ENCODE measurements at places on chromosomes 12 and 14.

DNA sequence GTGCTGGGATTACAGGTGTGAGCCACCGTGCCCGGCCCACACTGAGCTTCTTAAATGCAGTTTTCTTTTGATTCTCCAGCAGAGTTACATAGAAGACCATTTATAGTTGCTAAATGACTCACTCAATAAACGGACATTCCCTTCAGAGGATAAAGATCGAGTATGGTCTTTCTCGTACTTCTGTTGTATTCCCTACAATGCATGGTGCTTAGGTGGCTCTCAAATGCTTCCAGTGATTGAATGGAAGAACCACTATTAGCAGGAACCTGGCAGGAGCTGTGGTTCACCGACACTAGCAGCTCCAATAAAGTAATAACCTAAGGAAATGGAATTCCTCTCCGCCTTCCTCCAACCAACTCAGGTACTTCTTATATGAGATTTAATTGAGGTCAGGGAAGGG, 3.9 kb upstream of the GPRC5A start:
- DNase-seq: no peak

GRCh38 chr14:49581209-49582112, 4.7 kb downstream of the RPS29 start:
- no peak for DNase-seq

DNA sequence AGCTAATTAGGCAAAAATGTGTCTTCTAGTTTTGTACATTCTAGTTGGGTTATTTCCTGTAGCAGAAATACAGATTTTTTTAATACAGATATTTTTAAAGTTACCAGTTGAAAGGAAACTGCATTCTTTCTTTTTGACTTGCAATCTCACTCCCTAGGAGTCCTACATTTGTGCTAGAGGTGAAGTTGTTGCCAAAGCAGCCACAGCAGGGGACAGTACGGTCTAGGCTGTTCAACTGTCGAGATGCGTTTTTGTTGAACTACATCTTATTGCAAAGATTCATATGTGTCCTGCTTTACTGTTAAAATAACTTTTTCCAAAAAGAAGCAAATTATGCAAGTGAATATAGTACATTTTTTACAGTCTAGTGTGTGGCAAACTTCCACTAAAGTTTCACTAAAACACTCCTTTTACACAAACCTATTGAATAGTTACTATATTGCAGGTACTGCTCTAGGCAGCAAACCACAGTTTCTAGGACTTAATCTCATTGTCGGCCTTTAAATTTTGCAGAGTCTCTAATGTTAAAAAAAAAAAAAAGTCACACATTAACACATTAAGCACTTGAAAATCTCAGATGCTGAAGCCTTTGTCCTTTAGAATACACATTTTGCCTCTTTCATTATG, 30.2 kb upstream of the SRGAP1 start:
- DNase-seq: no peak

- DNase-seq: no peak
Measured at GRCh38 chr12:128339631-128340030, 72.7 kb downstream of the TMEM132C start.

DNA sequence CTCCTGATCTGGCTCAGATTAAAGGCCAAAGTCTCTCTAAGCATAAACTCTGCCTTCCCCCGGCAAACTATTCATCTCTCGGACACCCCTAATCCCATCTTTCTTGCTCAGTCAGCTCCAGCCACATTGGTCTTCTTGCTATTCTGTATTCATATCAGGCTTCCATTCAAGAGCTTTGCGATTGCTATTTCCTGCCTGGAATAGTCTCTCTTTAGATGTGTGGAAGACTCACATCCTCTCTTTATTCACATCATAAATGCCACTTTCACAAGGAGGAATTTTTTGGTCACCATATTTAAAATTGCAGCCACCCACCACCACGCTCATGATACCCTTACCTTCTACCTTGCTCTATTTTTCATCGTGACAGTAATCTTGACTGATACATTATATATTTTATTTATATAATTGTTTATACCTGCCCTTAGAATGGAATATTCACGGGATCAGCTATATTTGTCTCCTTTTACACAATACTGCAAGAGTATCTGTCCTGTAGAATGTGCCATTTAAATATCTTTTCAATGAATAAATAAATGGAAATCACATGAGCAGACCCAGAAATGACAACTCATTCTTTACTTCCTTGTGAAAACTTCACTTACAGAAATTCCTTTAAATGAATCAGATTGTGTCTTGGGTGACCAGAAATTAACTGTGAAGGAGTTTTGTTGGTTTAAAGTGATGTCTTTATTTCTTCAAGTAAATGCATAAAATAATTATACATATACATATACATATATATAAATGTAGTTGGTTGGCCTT, 780.6 kb upstream of the FLRT2 start:
- no peak for DNase-seq

DNA sequence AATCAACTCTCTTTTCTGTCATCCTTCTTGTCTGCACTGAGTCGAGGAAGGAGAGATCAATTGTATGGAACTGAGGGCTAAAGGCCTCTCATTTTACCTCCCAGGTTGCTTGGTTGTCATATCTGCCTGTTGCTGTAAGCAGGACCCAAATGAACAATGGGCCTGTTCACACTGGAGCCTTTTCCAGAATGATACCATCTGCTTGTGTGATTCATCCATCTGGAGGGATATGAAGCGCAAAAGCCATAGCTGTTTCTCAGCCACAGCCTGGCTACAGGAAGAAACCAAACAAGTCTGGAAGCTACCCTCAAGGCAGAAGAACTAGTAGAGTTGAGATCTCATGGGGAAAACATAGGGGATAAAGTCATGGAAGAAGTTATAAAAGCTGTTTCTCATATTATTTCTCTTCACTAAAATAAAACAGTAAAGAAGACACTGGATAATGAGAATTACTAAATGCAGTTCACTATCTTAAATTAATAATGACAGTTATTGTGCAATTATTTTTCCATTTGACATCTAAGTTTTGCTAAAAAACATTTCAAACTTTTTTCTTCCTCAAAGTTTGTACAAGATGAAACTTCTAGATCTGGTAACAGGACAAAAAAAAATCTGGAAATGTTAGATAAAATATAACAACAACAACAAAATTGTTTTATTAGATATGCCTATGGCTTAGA, 106.3 kb downstream of the SPTSSA start:
- DNase-seq: no peak

- DNase-seq: peak; percentile 83
Measured at GRCh38 chr14:89625244-89625713, 208.2 kb upstream of the FOXN3 start.

GRCh38 chr14:54102530-54102929, 145.9 kb upstream of the BMP4 start:
- no peak for DNase-seq

DNA sequence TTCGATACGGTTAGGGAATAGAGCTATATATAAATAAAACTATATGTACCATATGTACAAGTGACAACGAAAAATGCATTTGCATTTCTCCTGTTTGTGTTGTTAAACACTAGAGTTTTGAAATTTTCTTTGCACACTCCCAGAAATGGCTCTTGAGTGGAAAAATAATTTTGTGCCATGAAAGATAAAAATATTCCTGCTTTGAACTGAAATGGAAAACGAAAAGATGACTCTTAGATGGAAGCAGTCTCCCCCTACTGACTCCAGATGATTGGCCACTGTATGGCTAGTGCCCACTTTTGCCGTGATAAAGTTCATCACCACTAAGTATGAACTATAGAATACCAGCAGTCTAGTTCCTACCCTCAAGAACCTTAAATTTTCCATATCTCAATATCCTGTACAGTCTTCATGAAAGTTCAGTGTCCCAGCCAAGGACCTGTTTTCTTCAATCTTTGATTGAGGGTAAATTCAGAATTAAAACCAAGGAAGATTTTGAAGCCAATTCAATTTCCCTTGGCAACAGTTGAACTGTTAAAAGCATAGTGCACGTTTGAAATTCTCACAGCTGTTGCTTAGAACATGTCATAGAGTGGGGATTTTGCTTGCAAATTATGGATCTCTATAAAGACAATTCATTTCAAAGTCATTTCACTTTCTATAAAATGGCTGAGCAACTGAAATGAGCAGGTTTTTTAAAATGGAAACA, 1.6 kb upstream of the PPP2R5E start:
- no peak for DNase-seq

GRCh38 chr12:26122061-26122680, 2.7 kb downstream of the BHLHE41 start:
- DNase-seq: no peak

DNA sequence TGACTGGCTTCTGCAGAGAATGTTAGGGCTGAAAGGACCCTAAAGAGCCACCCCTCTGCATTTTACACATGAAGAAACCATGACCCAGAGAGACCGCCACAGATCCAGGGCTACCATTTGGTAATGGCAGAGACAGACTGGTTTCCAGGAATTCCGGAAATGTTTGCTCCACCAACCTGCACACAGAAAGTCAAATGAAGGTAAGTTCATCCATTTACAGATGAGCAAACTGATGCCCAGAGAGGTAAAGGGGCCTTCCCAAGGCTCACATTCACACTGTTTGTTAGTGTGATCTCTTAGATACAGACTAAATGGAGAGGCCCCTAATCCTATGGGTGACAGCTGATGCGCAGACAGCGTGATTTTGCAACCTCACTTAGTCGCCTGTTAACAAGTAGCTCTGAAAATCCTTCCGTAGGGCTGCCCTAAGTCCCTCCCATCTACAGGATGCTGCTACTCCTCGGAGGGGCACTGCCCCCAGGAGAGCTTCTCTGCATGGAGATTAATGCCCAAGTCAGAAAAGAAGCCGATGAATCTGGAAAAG, 33.8 kb downstream of the ZFP36L1 start:
- no peak for DNase-seq

DNA sequence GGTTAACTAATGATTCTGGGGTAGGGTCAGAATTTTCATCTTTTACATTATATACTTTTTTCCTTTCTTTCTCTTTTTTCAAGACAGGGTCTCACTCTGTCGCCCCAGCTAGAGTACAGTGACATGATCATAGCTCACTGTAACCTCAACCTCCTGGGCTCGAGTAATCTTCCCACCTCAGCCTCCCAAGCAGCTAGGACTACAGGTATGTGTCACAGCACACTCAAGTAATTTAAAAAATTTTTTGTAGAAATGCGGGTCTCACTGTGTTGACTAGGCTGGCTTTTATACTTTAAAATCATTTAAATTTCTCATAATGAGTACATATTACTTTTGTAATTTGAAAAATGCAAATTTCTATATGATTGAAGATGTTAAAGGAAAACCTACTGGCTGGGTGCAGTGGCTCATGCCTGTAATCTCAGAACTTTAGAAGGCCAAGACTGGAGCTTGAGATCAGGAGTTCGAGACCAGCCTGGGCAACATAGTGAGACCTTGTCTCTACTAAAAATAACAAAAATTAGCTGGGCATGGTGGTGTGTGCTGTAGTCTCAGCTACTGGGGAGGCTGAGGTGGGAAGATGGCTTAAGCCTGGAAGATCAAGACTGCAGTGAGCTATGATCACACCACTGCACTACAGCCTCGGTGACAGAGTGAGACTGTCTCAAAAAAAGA, 25.7 kb downstream of the R3HDM2 start:
- DNase-seq: no peak

DNA sequence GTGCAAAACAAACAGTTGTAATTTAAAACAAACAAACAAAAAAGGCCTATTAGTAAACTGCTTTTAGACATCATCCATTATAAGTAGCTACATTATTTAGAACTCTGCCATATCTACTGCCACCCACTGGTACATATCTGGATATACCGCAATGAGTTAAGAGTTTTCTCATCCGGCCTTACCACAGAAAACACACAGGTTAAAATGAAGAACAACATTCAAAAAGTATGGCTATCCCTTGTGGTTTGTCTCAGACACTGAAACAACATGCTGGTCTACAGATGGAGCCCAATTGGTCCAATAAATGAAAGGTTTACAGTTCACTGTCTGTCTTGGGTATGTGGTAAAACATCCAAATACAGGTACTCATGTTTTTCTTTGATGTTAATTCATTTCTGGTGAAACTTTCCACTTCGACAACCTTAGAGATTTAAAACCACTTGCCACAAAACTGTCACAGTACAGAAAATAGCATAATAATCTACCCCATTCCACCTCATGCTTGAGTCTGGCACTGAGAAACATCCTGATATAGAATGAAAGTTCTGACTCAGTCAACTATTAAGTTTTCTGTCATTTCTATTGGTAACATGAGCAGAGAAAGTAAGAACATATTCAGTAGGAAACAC, 354.3 kb downstream of the CEP128 start:
- DNase-seq: no peak

GRCh38 chr12:43352001-43352400, 200.0 kb downstream of the ADAMTS20 start:
- no peak for DNase-seq

DNA sequence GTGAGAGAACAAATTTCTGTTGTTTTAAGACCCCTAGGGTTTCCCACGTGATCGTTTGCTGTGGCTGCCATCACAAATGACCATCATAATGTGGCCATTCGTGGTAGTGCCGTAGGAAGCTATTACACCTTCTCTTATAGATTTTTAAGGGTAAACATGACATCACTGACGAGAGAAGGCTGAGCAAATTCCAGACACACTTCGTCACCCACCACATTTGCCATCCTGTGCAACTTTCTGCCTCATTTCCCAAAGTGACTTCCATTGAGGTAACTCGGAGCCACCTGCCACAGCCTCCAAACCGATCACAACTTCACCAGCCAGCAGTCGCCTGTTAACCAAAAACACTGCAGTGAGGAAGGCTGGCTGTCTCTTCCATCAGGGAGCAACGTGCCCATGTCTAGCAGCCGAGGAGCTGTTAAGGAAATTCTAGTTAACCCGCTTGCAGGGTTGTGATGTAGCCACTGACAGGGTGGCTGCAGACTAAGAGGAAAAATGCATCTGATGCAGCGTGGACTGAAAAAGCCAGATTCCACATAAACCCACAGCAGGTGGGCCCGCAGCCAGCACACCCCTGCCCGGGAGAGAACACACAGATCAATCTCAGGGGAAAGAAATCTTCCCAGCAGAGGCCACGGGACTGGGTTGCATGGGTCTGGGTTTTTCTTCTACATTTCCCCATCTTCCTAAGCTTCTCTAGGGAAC, 44.6 kb downstream of the CCDC85C start:
- no peak for DNase-seq

GRCh38 chr12:116077431-116077830, 200.1 kb downstream of the MED13L start:
- DNase-seq: no peak

DNA sequence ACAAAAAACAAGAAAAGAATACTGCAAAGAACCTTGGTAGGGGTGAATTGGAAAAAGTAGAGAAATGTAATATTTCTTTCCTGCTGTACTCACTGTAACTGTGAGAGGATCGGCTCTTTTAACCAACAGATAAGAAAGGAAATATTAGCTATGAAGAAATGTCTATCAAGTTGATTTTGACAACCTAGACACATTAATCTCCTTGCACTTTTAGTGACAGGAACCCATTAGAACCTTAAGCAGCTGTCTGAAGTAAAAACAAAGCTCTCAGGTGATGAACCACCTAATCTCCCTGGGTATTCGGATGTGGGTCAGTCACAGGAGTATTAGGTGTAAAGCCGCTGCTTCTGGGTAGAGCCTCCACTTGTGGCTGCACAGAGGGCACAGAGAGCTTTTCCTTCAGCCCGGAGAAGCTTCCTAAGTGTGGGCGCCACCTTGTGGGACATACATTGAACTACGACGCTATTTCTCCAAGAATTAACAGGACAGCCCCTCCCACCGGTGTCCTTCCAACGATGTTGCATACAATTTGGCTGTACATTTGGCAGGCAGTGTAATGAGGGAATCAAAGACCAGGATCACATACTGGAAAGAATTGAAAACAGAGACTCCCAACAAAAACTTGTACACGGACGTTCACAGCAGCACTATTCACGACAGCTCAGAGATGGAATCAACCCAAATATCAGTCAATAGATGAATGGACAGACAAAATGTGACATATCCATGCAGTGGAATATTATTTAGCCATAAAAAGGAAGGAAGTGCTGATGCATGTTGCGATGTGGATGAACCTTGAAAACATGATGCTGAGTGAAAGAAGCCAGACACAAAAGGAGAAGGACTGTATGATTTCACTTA, 28.9 kb upstream of the MAPKAPK5 start:
- peak; percentile 85 for DNase-seq

Data from femur (tissue), 1 donor.